CD4-positive, alpha-beta T cell treated with Interferon alpha-2 for 1 hour (primary cell): ENCODE measurements at places on chromosomes 7 and 10.

GRCh38 chr10:113326160-113327111 lies 226.4 kb upstream of the HABP2 start:
- DNase-seq: peak; percentile 65

- no peak for DNase-seq
Measured at GRCh38 chr7:31104361-31105255, 52.5 kb downstream of the ADCYAP1R1 start.

- no peak for DNase-seq
Measured at GRCh38 chr10:129645487-129645886, 178.4 kb downstream of the MGMT start.

DNA sequence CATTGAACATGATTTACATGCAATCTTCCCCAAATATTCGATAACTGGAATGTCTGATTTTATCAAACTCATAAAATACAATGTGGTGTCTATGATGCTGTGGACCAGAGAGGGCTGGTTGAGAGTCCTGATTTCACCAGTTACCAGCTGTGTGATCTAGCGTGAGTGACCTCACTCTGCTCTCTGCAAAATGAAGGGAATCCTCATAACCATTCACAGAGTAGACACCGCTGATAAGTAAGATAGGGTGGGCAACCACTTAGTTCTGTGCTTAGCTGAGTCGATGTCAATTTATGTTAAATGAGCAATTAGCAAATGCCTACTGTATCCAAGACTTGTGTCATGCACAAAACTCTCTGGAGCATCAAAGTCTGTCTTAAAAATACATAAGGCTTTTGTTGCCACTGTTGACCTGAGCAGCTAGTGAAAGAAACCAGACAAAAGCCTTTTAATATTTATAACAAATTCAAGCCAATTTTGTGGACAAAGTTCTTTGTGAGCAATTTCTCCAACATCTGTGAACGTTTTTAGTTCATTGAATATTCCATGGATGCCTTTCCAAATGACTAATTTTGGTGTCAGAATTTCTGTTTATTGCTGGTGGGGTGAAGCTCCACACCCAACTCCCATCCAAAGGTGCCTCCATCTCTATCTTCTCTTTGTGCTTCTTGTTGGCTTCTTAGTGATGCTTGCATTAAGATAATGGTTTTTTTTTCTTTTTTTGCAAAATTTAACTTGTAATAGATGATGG lies 314.2 kb downstream of the ADRA2A start:
- DNase-seq: no peak

GRCh38 chr10:103382769-103383168 lies 13.5 kb downstream of the ATP5MK start:
- DNase-seq: no peak

- DNase-seq: no peak
Measured at GRCh38 chr10:31383810-31384588, 65.0 kb downstream of the ZEB1 start.
